ENCODE measurements at places on chromosomes 16 and 17. TPM values are rescaled to one million over a fixed set of nuclear protein-coding genes. Genes with fewer than 3 reads are reported as not detected.

DNA sequence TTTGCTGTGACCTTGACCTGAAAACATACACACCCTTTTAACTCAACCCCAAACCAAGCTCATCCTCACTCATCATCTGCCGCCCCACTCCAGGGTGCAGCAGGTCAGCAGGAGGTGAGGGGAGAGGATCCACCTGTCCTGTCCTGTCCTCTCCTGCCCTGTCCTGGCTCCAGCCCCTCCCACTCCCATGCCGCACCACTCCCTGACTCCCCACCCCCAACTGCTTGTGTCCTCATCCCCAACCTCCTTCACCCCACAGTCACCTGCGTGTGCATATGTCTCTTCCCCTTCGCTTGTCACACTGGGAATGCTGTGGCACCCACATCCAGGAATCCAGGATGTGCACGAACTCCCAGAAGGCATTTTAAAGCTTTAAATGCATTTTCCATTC is 15.6 kb downstream of the NGFR start:
- no peak overlapping the region for H3K27ac ChIP-seq
- no peak overlapping the region for H3K4me3 ChIP-seq
- H3K27me3 ChIP-seq, result no peaks in the 10 kb centered on the region
- no peak for DNase-seq
- H3K36me3 ChIP-seq, result no peaks in the 10 kb centered on the region

GRCh38 chr16:48434653-48435317 is 49.6 kb upstream of the SIAH1 start:
- no peak for DNase-seq
- H3K27ac ChIP-seq, result no peak overlapping the region
- H3K36me3 ChIP-seq, result no peaks in the 10 kb centered on the region

GRCh38 chr17:31692632-31693031 is 166.4 kb downstream of the COPRS start:
- H3K4me3 ChIP-seq, result no peak overlapping the region
- H3K27ac ChIP-seq, result peak overlapping the region; percentile 11
- H3K36me3 ChIP-seq, result no peaks in the 10 kb centered on the region

DNA sequence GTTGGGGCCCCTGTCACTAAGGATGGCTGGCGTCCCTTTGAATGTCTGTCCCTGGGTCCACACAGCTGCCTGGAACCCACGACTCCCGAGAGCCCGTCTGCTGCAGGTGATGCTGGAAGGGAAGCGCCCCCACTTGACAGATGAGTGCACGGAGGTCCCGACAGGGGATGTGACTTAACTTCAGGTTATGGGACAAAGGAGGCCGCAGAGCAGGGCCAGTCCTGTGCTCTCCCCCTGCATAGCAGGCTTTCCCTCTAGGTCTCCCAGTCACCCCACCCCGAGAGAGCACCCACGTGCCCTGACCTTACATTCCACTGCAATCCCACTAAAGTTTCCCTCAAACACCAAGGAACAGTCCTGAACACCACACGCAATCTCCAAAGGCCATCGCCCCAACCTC is 6.0 kb upstream of the RCVRN start:
- H3K4me3 ChIP-seq, result no peak overlapping the region
- no peak for DNase-seq
- H3K4me1 ChIP-seq, result no peaks in the 10 kb centered on the region
- no peaks in the 10 kb centered on the region for H3K27me3 ChIP-seq

- H3K36me3 ChIP-seq, result peaks cover 65% of the 10 kb centered on the region
- peaks cover 5% of the 10 kb centered on the region for H3K27me3 ChIP-seq
- no peak for DNase-seq
- H3K4me1 ChIP-seq, result peaks cover 33% of the 10 kb centered on the region
Observed at GRCh38 chr17:78121801-78122215, 6.7 kb downstream of the TMC6 start.

GRCh38 chr17:73228748-73229236 is 32.9 kb downstream of the CPSF4L start:
- DNase-seq, result no peak
- H3K27ac ChIP-seq, result peak overlapping the region; percentile 58
- H3K4me1 ChIP-seq, result peaks cover 67% of the 10 kb centered on the region
- H3K36me3 ChIP-seq, result no peaks in the 10 kb centered on the region
- H3K4me3 ChIP-seq, result no peak overlapping the region

DNA sequence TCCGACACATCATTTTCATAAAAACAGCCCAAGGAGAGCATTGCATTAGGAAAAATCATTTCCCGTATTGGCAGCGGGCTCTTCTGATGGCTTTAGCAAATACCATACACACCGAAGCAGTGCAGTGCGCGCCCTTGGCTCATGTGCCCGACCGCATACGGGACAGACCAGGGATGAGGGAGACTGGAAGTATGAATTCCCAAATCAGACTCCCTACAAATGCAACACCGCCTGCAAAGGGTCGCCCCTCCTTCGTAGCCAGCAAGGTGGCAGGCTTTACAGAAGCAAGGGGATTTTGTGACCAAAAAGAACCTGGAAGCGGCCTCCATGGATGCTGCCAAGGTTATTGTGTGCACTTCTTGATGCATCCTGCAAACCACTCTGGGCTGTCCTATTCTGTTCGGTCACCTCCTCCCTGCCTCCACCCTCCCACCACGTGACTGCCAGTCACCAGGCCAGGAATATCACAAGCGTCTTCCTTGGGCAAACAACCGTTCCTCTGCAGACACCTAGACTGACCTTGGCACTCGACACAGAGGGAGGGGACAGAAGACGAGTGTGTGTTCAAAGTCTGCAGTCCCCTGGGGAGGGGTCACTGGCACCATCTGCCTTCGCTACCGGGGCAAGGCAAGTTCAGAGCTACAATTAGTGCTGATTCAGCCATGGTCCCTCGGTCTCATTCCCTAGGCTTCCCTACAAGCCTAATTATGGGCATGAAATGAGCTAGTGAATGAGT is 460.4 kb downstream of the SLC39A11 start:
- no peak for DNase-seq
- H3K36me3 ChIP-seq, result no peaks in the 10 kb centered on the region
- no peak overlapping the region for H3K4me3 ChIP-seq
- H3K27ac ChIP-seq, result no peak overlapping the region

CHMP1A gene
- total RNA-seq, result 71.8 TPM

KRTAP17-1 gene
- total RNA-seq, result not detected

ZDHHC1 gene
- 24.2 TPM for total RNA-seq

KRT13 gene
- total RNA-seq, result 0.52 TPM
